ENCODE measurements at places on chromosomes 4 and X. TPM values are rescaled to one million over a fixed set of nuclear protein-coding genes. Genes with fewer than 3 reads are reported as not detected.

Gene TCEAL7
- 1.2 TPM for total RNA-seq

DNA sequence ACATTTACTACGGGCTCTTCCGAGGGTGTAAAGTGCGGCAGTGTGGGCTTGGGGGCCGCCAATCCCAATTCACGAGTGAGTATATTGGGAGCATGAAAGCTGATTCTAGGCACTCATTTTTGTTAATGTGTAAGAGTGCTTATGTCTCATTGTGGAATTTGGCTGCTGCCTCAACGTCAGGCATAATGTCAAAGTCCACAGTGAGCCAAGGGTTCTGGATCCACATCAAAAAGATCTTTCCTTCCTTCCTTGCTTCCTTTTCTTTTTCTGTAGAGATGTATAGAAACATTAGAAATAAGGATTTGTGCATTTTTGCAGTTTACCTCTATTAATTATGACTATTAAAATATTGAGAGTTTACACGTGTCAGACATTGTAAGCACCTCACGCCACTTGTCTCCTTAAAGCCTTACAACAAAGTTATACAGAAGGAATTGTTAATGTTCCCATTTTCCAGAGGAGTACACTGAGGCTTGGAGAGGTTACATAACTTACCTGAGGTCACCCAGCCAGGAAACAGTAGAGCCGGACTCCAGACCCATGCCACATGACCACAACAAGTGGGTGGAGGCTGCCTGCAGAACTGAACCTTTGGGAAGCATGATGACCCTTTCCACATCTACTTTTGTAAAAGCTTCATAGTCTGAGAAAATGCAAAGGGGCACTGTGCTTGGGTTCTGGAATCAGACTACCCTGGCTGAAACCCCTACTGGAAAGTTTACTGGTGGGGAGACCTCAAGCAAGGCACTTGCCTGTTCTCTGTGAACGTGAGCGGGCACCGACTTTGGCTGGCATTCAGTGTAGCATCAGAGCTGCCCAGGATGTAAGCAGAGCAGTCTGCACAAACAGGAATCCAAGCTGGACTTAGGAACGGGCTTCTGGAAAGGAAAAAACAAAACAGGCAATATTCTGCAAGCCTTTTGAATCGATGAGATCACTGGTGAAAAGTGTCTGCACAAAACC, 761 bp downstream of the CLRN2 start:
- no peak for DNase-seq

DNA sequence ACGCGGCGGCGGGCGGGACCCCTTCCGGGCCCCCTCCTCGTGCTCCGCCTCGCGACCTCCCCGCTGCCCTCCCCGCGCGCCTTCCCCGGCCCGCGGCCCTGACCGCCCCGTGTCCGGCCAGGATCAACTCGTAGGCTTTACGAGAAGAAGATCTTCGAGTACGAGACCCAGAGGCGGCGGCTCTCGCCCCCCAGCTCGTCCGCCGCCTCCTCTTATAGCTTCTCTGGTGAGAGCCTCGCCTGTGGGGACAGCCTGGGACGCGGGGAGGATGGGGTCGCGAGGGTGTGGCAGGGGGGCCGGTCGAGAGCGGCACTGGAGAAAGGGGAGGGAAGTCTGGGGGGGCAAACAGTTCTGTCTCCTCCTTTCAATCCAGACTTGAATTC, 465 bp downstream of the EMD start:
- no peak for DNase-seq

DNA sequence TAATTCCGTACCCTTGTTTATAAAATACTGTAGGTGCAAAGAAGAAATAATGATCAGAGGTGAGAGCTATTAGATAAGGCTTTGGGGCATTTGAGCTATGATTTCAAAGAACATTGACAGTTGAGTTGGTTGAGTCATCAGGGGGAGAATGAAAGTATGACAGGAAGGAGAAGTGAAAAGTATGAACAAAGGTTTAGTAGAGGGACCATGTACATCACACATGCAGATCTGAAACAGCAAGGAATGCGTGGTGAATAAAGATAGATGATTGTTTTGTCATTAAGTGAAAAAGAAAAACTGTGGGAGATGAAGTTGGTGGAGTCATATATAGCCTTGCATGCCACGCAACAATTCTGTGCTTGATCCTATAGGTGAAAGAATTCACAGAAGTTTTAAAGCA, 163.1 kb downstream of the ARAP2 start:
- DNase-seq: no peak

GRCh38 chr4:173475751-173476150, 54.3 kb downstream of the HAND2 start:
- no peak for DNase-seq

DNA sequence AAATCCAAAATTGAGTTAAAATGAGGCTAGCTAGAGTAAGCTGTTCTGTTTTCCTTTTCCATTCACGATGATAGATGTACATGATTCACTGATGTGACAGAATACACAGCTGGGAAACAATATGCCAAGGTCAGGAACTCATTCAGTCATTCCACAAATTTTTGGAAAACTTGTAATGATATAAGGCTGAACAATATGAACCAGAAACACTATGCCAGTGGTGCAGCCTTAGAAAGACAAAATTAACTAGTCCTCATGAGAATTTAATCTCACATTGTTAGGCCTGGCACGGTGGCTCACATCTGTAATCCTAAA, 50.0 kb upstream of the NDST3 start:
- DNase-seq: no peak

Gene PABPC5
- 2.0 TPM for total RNA-seq

DNA sequence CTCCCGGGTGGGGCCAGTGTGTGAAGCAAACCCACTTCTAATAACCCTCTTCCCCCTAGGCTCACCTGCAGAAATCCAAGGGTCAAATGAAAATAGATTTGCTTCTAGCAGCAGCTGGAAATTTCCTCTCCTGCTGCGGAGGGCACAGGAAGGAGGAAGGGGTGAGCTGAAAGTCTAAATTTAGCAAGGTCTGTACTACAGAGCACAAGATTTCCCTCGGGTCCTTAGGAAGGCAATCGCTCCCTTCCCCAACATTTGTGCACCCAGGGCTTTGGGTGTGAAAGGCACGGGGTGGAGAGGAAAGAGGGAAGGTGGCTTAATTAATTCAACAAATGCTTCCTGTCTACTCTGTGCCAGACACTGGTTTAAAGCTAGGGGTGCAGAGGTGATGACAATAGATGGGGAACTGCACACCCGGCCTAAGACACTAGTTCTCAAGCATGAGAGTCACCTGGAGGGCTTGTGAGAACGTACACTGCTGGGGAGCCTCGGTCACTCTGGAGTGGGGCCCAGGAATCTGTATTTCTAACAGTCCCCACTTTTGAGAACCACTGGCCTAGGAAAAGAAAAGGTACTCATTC, 204.4 kb downstream of the NSUN7 start:
- DNase-seq: no peak

GRCh38 chrX:43728002-43728401, 71.9 kb downstream of the MAOA start:
- no peak for DNase-seq

All from dermis blood vessel endothelial cell (primary cell).